NCI-H345 (cell line): ENCODE measurements at places on chromosomes 2 and 18.

DNA sequence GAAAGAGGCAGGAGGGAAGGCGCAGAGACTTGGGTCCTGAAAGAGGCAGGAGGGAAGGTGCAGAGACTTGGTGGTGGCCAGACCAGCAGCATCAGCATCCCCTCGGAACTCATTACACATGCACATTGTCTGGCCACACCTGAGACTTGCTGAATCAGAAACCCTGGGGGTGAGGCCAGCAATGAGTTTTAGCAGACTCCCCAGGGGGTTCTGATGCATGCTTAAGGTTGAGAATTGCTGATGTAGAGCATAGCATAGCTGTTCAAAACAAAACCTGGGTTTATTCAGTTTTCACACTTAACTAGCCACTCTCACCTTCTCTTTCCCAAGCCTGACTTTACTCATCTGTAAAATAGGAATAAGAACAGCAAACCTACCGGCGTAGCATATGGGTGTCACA is 122.9 kb downstream of the MRO start:
- DNase-seq: no peak

- no peak for DNase-seq
These were observed 300.1 kb upstream of the TRIB2 start for GRCh38 chr2:12416600-12416999.

DNA sequence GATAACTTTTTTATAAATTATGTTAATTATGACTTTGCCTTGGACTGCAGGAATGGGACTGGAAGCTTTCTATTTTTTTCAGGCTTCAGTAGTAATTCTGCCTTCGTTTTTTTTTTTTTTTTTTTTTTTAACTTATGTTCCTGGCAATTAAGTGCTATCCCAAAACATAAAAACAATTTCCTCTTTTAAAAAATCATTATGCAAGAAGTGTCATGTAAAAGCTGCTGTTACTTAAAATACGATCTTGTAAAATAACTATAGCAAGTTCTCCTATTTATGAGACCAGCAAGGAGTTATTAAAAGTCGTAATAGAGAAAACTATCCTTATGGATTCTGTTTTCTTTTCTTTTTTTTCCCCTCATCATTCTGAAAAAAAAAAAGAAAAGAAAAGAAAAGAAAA is 301.6 kb upstream of the FBXO11 start:
- no peak for DNase-seq

- DNase-seq: no peak
These were observed 6.4 kb downstream of the WNT6 start for GRCh38 chr2:218865999-218866398.

DNA sequence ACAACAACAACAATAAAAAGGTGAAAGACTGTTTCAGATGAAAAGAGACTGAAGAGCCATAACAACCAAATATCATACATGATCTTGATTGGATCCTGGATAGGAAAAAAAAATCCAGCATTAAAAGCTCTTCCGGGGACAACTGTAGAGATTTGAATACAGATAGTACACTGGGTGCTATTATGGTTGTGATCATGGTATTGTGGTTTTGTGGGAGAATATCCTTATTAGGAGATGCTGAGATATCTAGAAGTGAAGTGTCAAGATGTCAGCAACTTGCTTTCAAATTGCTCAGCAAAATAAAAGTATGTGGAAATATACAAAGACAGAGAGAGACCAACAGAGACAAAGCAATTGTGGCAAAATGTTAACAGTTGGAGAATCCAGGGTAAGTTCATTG is 15.5 kb upstream of the SPATA3 start:
- DNase-seq: no peak

- no peak for DNase-seq
These were observed 113.3 kb downstream of the MYO1B start for GRCh38 chr2:191358325-191359025.

- no peak for DNase-seq
These were observed 296.6 kb downstream of the IKZF2 start for GRCh38 chr2:212854771-212855170.

- peak; percentile 38 for DNase-seq
These were observed 14.1 kb upstream of the KLF11 start for GRCh38 chr2:10028988-10029874.

DNA sequence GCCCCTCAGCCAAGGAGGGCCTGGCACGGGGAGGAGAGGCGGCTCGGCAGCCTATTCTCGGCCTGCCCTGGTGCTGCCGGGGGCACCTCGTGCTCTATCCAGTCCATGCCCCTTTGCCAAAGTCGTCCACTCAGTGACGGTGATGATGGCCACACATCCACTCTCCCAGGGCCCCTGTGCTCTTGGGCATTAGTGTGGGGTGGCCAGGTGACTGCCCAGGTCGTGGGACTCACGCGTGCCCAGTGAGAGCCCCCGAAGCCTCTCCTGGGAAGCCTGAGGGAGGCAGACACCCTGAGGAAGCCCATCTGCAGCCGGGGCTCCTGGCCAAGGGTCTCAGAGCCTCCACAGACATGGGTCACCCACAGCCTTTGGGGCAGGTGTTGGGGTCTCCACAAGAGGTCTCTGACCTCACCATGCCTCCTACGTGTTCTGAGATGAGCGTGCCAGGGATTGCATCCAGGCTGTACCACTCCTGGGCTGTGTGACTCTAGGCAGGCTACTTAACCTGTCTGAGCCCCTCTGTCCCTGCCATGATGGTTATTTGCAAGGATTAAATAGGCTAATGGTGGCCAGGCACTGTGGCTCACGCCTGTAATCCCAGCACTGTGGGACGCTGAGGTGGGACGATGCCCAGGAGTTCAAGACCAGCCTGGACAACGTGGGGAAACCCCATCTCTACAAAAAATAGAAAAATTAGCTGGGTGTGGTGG is 12.9 kb downstream of the RAMP1 start:
- no peak for DNase-seq

DNA sequence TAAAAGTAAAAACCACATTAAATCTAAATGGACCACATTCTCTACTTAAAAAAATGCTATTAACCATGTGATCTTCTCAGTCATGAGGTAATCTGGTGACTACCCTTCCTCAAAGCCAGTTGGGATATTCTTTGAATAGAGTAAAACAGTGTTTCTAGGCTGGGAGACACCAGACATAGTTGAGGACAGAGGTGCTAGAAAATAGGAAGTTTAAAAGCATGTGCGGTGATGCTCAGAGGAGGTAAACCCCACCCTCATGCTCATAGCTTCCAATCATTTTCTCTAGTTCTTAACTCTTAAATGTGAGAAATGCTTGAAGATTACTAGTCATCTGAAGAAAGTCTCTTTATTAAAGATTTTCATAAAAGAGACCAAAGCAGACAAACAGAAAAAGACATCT is 30.7 kb upstream of the ELAC1 start:
- DNase-seq: no peak

DNA sequence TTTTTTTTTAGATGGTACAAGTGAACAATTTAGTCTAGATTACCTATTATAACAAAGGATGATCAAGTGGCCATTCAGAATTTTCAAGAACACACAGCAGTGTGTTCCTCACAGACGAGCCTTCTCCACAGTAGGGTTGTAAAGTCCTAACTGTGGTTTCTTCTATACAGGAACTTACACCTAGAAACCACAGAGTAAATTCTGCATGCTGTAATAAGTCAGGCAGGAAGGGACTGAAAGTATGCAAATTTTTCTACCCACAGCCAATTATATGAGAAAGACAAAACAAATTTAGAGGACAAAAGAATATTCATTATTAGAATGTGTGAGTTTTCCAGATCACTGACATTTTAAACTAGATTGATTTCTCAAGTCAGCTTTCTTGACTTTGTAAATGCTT is 99.5 kb downstream of the RBMS1 start:
- DNase-seq: no peak

DNA sequence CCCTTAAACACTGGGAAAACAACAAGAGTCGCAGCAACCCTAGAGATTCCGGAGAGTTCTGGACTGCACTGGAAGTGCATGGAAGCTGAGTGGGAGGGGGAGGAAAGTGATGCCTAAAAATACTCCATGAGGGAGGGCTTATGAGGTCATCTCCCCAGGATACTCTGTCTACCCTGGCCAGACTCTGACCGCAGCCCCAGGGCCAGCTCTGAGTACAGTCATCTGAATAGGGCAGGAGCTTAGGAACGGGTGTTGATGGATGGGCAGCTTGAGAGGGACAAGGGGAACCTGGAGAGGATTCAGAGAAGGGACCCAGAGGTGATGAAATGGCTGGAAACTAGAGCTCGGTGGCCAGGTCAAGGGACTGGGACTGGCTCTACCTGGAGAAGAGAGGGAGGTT is 79.3 kb upstream of the IGFBP5 start:
- DNase-seq: no peak

DNA sequence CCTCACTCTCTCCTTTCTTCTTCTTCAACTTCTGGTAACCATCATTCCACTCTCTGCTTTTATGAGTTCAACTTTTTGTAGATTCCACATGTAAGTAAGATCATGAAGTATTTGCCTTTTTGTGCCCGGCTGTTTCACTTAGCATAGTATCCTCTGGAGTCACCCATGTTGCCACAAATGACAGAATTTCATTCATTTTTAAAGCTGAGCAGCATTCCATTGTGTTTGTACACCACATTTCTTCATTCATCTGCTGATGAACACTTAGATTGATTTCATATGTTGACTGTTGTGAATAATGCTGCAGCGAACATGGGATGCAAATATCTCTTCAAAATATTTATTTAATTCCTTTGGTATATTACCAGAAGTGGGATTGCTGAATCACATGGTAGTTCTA is 133.6 kb upstream of the ERBB4 start:
- DNase-seq: no peak

GRCh38 chr2:109211315-109211714 is 82.3 kb downstream of the SH3RF3 start:
- no peak for DNase-seq
